ENCODE measurements at places on chromosomes 4 and X. TPM values are rescaled to one million over a fixed set of nuclear protein-coding genes. Genes with fewer than 3 reads are reported as not detected.

DNA sequence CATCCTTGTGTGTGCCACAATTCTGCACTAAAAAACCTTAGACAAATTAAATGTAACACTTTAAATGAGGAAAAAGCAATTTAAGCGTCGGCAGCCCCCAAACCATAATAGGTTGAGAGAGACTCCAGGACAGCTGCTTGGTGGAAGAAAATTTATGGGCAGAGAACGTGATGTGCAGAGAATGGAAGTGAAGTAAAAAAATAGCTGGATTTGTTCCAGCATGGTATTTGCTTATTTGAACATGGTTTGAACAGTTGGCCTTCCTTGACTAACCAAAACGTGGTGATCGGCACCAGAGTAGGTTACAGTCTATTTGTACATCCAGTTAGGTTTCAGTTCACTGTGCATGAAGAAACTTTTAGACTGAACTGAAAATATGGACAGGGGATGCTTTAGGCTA lies 343.0 kb upstream of the CPEB2 start:
- DNase-seq = no peak
- no peak overlapping the region for H3K4me3 ChIP-seq
- no peaks in the 10 kb centered on the region for H3K4me1 ChIP-seq
- no peaks in the 10 kb centered on the region for H3K27me3 ChIP-seq
- no peaks in the 10 kb centered on the region for H3K36me3 ChIP-seq

DNA sequence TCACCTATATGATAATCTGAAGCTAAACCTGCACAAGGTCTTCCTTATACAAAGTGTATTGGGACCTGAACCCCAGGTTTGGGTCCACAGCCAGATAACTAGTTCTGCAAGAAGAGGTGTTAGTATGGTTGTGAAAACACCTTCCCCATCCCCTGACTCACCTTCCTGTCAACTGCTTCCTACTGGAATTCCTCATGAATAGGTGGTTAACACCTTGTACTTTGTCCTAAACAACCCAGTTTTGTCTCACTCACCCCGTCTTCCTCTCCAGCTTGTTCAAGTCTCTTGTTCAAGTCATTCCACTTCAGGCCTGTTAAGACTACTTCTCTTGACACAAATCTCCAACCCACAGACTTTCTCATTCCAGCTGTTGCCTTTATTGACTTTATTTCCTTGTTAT lies 45.5 kb downstream of the CCNG2 start:
- DNase-seq = no peak
- H3K27ac ChIP-seq = no peak overlapping the region
- H3K36me3 ChIP-seq = no peaks in the 10 kb centered on the region
- H3K4me3 ChIP-seq = no peak overlapping the region
- no peaks in the 10 kb centered on the region for H3K4me1 ChIP-seq

The PPA2 gene
- 38.2 TPM for total RNA-seq

- no peak overlapping the region for H3K4me3 ChIP-seq
- H3K27me3 ChIP-seq = peaks cover 3% of the 10 kb centered on the region
- H3K36me3 ChIP-seq = no peaks in the 10 kb centered on the region
- no peak for DNase-seq
- no peak overlapping the region for H3K27ac ChIP-seq
Measured at GRCh38 chr4:158599765-158600498, 71.8 kb downstream of the C4orf46 start.

- no peak overlapping the region for H3K4me3 ChIP-seq
- no peaks in the 10 kb centered on the region for H3K27me3 ChIP-seq
- no peaks in the 10 kb centered on the region for H3K4me1 ChIP-seq
- no peak overlapping the region for H3K27ac ChIP-seq
Measured at GRCh38 chr4:97123573-97123972, 1019.7 kb downstream of the STPG2 start.

DNA sequence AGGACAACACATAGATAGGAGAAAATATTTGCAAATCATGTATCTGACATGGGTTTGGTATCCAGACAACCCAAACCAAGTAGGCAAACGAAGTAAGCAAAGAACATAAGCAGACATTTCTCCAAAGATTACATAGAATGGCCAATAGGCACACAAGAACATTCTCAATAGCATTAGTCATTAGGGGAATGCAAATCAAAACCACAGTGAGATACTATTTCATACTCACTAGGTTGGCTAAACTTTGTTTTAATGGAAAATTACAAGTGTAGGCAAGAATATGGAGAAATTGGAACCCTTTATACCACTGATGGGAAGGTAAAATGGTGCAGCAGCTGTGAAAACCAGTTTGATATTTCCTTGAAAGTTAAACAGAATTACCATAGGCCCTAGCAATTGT lies 74.7 kb downstream of the CHRNA9 start:
- no peak overlapping the region for H3K27ac ChIP-seq
- H3K4me3 ChIP-seq = no peak overlapping the region
- no peak for DNase-seq
- H3K4me1 ChIP-seq = no peaks in the 10 kb centered on the region

DNA sequence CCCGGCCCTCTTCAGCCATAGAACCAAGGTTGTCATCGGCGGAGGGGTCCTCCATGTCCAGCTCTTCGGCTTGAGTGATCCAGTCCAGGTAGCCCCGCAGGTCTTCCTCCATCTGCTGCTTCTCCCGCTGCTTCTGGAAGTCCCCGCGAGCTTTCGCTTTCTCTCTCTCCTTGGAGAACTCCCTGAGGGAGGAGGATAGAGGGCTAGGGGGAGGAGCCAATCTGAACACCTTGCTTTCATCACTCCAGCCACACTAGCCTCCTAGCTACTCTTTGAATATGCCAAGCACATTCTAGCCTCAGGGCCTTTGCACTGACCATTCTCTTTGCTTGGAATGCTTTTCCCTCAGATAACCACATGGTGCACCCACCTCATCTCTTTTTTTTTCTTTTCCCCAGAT lies 6.2 kb downstream of the CACNA1F start:
- H3K27ac ChIP-seq = no peak overlapping the region
- no peak for DNase-seq
- no peaks in the 10 kb centered on the region for H3K4me1 ChIP-seq
- H3K4me3 ChIP-seq = no peak overlapping the region

The PAGE1 gene
- total RNA-seq = not detected

DNA sequence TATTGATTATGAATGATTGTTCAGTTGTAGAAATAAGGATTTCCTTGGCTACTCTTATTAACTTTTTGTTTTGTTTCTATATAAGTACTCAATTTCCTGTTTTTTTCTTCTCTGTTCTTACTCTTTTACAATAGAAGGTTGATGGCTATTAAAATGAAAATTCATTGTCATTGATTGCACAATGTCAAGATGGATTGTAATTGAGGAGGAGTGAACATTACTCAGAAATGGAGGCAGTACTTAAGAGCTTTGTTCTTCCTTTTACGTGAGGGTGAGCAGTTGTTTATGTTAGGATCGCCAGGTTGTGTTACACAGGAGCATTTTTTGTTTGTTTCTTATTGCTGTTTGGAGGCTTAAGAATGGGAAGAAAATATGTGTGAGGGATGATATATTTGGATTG lies 2062.4 kb downstream of the ARAP2 start:
- H3K36me3 ChIP-seq = no peaks in the 10 kb centered on the region
- H3K27me3 ChIP-seq = no peaks in the 10 kb centered on the region

DNA sequence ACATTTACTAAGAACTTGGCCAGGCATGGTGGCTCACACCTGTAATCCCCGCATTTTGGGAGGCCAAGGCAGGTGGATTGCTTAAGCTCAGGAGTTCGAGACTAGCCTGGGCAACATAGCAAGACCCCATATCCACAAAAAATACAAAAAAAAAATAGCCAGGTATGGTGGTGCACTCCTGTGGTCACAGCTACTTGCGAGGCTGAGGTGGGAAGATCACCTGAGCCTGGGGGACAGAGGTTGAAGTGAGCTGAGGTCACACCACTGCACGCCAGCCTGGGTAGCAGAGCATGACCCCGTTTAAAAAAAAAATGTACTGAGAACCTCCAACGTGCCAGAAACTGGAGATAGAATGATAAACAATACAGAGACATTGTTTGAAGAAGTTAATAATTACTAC lies 8.0 kb downstream of the OPRPN start:
- H3K4me1 ChIP-seq = no peaks in the 10 kb centered on the region
- no peak for DNase-seq
- no peaks in the 10 kb centered on the region for H3K27me3 ChIP-seq
- no peaks in the 10 kb centered on the region for H3K36me3 ChIP-seq
- no peak overlapping the region for H3K27ac ChIP-seq

DNA sequence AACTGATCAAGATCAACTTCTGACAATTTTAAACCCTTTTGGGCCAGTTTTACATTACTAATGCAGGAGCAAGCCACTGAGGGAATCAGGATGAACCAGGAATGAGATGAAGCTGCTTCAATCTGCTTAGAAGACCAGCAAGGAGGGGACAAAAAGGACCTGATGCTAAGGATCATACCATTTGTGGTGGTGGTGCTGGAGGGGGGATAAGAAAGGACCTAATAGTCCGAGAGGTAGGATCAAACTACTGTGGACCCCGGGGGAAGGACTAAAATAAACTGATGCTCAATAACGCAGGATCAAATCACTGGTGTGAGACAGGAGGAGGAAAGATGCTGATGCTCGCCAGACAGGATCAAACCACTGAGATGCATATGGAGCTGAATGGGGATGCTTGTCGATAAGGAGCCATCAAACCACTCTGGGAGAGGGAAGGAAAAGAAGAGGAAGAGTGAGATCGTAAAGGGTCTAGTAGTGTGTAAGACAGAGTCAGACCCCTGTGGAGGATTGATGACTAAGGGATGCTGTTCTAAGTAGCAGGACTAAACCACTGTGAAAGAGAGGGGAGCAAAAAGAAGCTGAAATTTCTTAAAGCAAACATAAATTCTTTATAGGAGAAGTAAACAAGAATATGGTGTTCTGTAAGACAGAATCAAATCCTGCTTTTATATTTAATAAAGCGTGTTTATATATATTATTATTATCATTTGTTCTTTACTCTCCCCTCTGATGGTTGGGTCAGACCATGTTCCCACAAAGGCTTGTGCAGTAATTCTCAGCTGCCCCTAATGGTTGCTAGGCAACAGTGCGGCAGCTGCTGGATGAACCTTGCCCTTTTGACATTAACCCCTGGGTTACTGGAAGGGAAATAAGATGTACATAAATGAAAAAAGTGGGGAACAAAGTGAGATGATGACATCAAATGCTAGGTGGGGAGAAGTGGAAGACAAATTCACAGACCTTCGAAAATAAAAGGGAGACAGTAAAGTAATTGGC lies 432.5 kb upstream of the FGF16 start:
- H3K4me1 ChIP-seq = no peaks in the 10 kb centered on the region
- H3K27me3 ChIP-seq = no peaks in the 10 kb centered on the region
- no peak overlapping the region for H3K27ac ChIP-seq
- H3K4me3 ChIP-seq = no peak overlapping the region

The ATOH1 gene
- total RNA-seq = not detected

DNA sequence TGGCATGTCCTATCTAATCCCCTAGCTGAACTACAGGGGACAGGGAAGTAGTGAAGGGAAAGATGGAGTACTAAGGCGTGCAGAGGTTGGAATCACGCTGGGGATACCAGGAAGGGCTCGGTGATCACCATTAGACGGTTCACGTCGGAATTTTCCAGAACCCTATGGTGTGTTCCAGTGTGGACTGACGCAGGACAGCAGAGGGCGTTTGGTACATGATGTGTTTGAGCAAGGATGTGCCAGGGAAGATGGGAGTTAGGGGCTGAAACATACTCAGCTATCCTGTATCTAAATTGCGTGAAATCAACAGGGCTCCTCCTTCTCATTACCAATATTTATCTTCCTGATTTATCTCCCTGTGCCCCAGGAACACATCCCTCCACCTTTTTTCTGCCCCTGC lies 33.7 kb downstream of the PRPS2 start:
- H3K27ac ChIP-seq = no peak overlapping the region
- peaks cover 25% of the 10 kb centered on the region for H3K36me3 ChIP-seq
- H3K4me1 ChIP-seq = no peaks in the 10 kb centered on the region
- no peak overlapping the region for H3K4me3 ChIP-seq

DNA sequence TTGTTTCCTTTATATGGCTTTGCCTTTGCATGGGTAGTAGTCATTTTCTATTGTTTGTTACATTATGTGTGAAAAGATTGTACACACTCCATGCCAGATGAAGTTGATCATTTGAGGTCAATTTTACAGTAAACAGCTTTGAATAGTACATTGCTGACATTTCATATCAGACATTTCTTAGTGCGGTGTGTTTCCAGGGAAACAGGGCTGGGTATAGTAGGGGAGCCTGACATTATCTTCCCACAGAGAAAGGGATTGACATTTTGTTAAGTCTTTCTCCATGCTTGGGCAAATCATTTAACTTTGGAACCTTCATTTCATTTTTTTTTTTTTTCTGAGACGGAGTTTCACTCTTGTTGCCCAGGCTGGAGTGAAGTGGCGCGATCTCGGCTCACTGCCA lies 5.0 kb downstream of the FUNDC2 start:
- peaks cover 4% of the 10 kb centered on the region for H3K4me1 ChIP-seq
- no peak overlapping the region for H3K4me3 ChIP-seq
- no peak overlapping the region for H3K27ac ChIP-seq
- no peaks in the 10 kb centered on the region for H3K36me3 ChIP-seq

DNA sequence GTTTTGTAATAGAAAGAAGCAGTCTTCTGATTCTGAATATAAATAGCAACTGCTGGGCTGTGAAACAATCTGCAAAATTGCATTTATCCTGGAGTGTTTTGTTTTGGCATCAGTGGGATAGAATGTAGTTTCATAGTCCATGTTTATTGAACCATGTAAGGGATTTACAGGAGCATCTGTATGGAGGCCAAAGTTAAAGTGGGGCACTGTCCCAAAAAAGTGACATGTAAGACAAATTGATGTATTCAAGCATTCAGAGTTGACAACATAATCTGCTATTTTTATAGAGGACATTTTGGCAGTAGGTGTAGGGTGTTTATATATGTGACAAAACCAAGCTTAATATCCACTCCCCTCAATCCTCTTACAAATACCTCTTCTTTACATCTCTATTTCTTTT lies 200.5 kb upstream of the ANK2 start:
- H3K4me1 ChIP-seq = no peaks in the 10 kb centered on the region
- no peaks in the 10 kb centered on the region for H3K36me3 ChIP-seq
- H3K27me3 ChIP-seq = no peaks in the 10 kb centered on the region
- DNase-seq = no peak
- H3K4me3 ChIP-seq = no peak overlapping the region

The STATH gene
- not detected for total RNA-seq

The MAGEB16 gene
- total RNA-seq = not detected

The CXCR3 gene
- 1.5 TPM for total RNA-seq

- no peaks in the 10 kb centered on the region for H3K36me3 ChIP-seq
- no peaks in the 10 kb centered on the region for H3K4me1 ChIP-seq
- no peaks in the 10 kb centered on the region for H3K27me3 ChIP-seq
- DNase-seq = no peak
- no peak overlapping the region for H3K27ac ChIP-seq
- H3K4me3 ChIP-seq = no peak overlapping the region
Measured at GRCh38 chrX:107687445-107687844, 59.1 kb downstream of the PRPS1 start.

- H3K36me3 ChIP-seq = no peaks in the 10 kb centered on the region
- H3K27ac ChIP-seq = no peak overlapping the region
- H3K4me3 ChIP-seq = no peak overlapping the region
- DNase-seq = no peak
- no peaks in the 10 kb centered on the region for H3K27me3 ChIP-seq
Measured at GRCh38 chr4:3477750-3478430, 14.8 kb downstream of the DOK7 start.

DNA sequence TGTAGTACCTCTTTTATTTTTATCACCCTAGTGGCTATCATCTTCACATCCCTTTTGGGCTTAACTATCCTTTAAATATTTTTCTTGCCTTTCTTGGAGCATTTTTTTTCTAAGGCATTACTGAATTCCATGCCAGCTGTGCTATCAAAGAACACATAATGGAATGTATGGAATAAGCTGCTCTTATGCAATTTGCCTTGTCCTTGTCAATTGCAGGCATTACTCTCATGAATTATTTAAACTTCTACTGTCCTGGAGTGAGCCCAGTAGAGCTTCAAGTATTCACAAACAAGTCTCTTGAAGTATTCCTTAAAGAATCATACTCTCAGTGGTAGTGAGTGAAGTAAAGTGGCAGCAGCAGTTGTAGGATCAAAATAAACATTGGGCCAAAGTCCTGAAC lies 144.6 kb upstream of the IGFBP7 start:
- no peaks in the 10 kb centered on the region for H3K4me1 ChIP-seq
- H3K27me3 ChIP-seq = no peaks in the 10 kb centered on the region

The MAGEA11 gene
- not detected for total RNA-seq

Measured in naive thymus-derived CD4-positive, alpha-beta T cell (primary cell).